Stimulated activated CD4-positive, alpha-beta T cell treated with anti-CD3 and anti-CD28 coated beads, TNF-alpha, amount 100 ng/mL, for 1 hour (primary cell): ENCODE measurements at places on chromosomes 16 and 17.

DNA sequence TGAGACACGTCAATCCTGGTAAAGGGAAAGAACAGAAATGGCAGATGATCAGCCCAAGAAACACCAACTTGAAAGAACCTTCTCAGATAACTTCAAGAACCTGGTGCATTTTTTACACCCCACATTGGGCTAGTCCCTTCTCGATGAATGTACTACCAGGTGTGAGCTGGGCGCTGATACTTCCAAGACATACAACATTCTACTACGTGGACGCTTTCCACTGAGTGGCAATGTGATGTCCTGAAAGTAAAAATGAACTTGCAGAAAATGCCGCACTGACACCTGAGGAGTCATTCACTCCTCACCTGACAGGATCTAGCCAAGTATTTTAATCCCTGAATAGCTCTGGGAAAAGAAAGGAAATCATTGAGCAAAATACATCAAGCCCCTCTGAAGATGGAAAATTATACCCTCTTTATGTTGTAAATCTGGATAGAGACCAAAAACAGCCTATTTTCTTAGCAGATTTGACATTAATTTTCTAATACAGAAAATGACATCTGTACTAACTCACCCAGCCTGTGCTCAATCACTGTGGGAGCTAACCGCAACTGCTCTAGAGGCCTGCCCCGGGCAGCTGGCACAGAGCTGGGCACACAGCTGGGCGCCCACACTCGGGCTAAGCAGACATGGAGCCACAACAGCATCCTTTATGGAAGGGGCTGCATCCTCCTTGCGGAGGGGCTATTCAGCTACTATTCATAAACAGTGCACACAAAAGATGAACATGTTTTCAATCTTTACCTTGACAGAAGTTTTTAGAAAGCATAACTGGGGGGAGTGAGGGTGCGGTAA is 16.2 kb downstream of the SNN start:
- no peak for DNase-seq

- DNase-seq, result no peak
Measured at GRCh38 chr16:48479955-48480354, 94.7 kb upstream of the SIAH1 start.

GRCh38 chr17:82685291-82685690 is 13.2 kb downstream of the RAB40B start:
- no peak for DNase-seq

DNA sequence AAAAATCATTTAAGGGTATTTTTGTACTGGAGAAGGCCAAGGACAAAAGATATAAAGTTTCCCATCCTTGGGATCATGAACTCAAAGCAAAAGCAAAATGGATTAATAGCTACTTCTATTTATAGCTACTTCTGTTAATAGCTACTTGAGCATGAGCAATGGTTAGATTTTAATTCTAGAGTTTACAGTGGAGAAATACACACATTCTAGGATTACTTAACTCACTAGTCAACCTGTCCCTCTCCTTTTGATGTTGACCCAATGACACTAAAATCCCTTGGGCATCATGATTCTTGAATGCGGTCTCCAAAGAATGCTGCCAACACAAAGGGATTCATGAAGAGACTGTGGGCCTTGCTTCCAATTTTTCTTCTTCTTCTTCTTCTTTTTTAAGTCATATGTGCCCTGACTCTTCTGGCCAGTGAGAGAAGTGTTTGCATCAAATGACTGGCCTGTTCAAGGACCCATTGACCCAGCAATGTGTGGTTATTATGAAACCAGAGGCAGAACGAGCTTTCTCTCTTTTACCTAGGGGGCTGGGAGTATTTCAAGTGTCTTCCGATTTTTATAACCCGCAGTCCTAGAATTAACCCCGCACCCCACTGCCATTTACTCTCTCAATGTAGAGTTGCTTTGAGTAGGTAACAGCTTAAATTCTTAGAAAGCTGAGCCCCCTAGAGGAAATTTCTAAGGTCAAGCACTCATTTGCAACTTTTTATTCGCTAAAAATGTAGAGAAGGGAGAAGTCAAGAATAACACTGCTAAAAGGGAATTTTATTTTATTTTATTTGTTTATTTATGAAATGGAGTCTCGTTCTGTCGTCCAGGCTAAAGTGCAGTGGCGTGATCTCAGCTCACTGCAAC is 34.6 kb downstream of the OTOA start:
- no peak for DNase-seq

DNA sequence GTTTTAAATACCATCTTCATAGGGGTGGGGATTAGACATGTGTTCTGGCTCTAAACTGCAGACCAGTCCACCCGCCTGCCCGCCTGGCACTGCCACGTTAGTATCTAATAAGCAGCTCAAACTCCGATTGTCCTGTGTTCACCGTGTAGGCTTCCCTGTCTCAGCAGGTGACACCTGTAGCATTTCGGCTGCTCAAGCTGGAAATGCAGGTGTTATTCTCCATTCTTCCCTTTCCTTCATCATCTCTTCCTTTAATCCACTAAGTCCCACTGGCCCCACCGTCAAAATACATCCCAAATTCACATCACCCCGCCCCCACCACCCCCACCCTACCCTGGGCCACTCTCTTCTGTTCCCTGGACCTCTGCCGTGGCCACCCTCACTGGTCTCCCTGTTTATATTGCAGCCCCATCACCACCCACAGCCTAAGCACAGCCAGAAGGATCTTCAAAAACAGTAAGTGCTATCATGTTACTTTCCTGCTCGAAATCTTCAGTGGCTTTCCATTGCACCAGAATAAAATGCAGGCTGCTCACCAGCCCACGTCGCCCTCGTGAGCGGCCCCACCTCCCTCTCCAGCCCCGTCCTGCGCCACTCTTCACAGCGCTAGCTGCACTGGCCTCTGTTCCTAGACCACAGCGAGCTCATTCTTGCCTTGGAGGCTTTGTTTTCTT is 65.1 kb downstream of the RTN4RL1 start:
- no peak for DNase-seq

DNA sequence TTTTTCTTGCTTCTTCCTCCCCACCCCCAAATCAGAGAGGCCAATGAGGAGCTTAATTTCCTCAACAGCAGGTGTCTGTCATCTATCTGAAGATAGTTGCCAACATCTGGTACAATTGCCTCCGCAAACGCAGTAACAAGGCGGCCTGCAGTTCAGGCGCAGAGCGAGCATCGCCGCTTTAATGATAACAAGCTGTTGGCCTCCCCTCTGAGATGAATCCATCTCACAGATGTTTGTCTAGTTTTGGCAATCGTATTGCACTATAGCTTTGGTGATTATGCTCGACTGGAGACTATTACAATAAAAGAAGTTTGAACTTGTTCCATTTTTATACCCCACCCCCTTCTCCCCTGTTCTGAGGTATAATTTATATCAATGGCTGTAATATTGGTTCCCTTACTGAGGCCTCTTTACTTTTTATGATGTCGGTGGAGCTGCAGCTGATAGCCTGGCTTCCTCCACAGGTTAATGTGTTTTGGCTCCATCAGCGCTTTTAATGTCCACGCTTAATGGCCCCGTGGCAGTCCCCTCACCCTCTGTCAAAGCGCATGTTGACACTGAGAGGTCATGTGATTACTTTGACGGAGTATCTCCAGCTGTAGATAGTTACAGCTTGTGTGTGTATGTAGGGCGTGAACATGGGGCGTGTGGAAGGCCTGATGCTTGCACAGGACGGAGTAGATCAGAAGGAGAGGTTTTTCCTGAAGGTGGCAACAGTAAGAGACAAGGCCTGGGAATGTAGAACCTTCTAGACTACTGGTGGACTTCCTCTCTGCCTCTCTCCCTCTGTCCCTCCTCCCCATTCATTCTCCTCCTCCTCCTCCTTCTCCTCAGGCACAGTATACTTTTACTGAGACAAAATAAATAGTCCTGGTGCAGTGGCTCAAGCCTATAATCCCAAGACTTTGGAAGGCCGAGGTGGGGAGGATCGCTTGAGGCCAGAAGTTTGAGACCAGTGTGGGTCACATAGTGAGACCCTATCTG is 164.7 kb downstream of the MSI2 start:
- DNase-seq, result no peak

DNA sequence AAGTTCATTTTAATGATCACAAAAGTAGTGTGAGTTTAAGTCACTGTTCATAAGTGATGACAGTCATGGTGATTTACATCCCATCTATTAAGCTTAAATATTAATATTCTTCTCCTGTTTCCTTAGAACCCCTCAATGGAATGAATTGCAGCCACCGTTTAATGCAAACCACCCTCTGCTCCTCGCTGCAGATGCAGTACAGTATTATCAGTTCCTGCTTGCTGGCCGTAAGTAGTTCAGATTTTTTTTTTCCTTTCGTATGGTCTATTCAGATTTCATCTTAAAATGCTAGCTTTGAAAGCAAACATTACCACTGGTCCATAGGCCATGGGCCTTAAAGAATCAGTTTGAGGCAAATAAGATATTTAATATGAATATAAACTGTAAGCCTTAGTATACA is 359.0 kb upstream of the TBX2 start:
- no peak for DNase-seq

DNA sequence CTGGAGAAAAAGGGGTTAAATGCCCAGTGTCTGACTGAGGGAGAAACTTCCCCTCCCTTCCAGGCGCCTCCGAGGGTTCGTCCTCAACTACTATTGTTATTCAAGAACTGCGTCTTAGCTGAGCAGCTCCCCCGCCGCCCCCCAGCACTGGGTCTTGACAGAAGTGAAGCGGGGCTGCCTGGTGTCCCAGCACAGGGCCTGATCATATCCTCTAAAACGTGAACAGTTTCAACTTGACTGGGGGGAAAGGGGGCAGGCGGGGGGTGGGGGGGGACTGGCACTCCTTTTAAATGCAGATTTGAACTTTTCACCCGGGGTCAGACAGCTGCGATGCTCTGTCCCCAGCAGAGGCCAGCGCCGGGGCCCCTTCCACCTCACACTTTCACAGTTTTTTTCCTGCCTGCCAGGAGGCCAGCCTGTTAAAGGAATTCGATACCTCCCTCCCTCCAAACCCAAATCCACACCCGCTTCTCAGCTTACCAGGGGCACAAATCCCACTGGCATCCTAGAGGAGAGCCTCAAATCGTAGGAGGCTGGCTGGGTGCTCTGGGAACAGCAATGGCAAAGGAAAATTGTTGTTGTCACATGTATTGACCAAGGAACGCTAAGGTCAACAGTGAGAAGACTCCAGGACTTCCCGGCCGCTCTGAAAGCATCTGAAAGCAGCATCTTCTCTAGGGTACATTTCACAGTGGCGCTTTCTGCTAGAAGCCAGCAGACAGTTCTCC is 14.5 kb downstream of the ZFHX3 start:
- DNase-seq, result no peak

GRCh38 chr16:29727452-29727851 is 18.3 kb downstream of the C16orf54 start:
- no peak for DNase-seq

GRCh38 chr16:12951392-12951791 is 50.0 kb downstream of the SHISA9 start:
- no peak for DNase-seq

- peak; percentile 2 for DNase-seq
Measured at GRCh38 chr17:16352667-16353316, 477 bp downstream of the CENPV start.

- no peak for DNase-seq
Measured at GRCh38 chr16:77393955-77394354, 40.9 kb downstream of the ADAMTS18 start.
